ENCODE measurements at places on chromosomes 5 and 9. TPM values are rescaled to one million over a fixed set of nuclear protein-coding genes. Genes with fewer than 3 reads are reported as not detected.

NEUROG1 gene
- not detected for total RNA-seq

DNA sequence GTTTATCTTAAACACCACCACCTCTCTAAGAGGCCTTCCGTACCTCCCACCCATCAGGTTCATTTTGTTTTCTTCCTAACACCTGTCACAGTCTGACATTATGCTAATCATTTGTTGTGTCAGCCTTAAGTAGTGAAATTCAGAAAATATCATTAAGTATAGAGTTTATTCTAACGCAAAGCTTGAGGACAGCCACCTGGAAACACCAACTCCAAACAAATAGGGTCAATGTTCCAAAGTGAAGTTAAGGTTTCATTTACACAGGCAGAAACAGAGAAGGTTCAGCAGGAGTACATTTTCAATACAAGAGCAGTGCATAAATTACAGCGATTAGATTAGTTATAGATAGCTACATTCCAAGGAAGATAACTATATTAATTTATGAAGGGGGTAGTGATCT lies 1.3 kb upstream of the SMC5 start:
- DNase-seq: no peak

DNA sequence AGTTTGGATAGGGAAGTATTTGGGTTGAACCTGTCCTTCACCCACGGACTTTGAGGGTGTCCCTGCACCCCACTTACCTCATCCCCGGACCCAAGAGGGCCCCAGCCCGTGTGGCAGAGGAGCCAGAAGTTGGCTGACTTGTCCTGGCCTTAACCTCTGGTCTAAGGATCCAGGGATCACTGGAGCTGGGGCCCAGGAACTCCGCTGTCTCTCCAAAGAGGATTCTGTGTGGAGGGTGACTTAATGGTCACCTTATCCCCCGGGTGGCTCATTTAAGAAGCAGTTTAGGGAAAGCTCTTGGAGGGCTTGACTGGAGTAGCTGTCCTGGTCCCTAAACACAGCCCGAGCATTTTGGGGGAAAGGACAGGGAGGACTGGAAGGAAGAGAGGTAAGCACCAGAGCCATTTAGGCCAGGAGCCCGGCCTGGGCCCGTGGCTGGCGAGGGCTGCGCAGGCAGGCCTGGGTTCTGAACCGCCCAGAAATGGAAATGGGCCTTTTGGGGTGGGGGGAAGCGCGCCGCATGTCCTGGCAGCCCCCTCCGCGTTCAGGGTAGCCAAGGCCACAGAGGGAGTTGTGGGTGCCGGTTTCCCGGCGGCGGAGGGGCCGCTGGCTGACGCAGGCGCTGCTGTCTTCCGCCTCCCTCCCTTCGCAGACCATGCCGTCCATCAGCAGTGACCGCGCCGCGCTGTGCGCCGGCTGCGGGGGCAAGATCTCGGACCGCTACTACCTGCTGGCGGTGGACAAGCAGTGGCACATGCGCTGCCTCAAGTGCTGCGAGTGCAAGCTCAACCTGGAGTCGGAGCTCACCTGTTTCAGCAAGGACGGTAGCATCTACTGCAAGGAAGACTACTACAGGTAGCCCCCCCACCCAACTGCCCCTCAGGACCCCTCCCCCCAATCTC lies 2.0 kb downstream of the LHX2 start:
- DNase-seq: no peak

DNA sequence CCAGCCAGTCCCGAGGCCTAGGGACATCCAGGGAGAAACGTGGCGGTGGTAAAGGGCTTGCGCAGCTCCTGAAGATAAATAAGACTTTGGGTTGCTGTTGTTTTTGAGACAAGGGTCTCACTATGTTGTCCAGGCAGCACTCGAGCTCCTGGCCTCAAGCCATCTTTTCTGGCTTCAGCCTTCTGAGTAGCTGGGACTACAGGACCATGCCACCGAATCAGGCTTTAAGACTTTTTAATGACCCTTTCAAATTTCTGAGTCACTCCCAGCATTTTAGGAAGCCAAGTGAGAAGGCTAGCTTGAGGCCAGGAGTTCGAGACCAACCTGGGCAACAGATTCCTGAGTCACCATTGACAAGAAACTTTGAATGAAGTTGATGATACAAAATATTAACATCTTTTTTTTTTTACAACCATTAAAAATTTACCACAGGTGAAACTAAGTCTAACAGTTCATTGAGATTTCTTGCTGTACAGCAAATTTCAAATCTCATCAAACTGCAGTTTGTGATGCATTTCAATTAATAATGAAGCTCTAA lies 817 bp upstream of the GNE start:
- peak; percentile 22 for DNase-seq

GRCh38 chr9:74958587-74958986 lies 5.9 kb upstream of the C9orf40 start:
- no peak for DNase-seq

- no peak for DNase-seq
These were observed 118.2 kb downstream of the HSD17B3 start for GRCh38 chr9:96183751-96184150.

- DNase-seq: no peak
These were observed 34.5 kb downstream of the NIPSNAP3B start for GRCh38 chr9:104798209-104798995.

DNA sequence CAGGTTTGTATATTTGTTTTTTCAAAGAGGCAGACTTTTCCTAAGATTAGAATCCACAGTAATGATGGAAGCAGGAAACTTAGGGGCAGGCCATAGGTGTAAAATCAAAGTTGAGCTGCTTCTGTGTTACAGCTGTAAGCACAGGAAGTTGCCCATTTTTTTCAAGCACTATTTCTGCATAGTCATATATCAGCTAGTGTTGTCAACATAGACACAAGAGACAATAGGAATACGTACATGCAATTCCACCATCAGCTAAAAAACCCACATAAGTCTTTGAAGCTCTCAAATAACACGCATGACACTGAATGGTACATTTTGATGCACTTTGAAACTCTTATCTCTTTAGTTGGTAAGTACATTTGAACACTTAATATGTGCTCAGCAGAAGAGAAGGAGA lies 20.2 kb upstream of the SMIM15 start:
- no peak for DNase-seq

DNA sequence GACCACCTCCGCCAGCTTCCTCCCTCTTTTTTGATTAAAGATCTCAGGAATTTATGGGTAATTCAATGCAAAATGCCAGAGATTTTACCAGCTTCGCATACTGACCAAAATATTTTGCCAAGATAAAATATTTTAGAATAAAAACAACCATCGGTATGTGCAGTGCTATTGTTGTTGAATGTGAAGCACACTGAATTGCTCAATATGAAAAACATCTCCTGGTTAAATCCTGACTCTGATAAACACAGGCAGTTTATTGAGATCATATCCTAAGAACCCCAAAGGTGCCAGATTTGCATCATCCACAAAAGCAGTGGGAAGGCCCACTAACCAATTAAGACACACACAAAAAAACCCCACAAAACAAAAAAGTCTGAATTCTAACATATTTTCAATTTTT lies 202.4 kb downstream of the GLIS3 start:
- no peak for DNase-seq

GRCh38 chr5:1834721-1835429 lies 33.7 kb downstream of the NDUFS6 start:
- DNase-seq: no peak
